Activated B cell treated with CpG ODN at 0.5 μM for 24 hours (primary cell): ENCODE measurements at places on chromosomes 4 and X. TPM values are rescaled to one million over a fixed set of nuclear protein-coding genes. Genes with fewer than 3 reads are reported as not detected.

The EPGN gene
- total RNA-seq, result not detected in 2 replicates

- no peak overlapping the region for H3K27ac ChIP-seq
- H3K4me1 ChIP-seq, result no peaks in the 10 kb centered on the region
- no peaks in the 10 kb centered on the region for H3K27me3 ChIP-seq
- DNase-seq, result no peak
- no peaks in the 10 kb centered on the region for H3K36me3 ChIP-seq
Observed at GRCh38 chr4:178255172-178255571, 812.9 kb upstream of the AGA start.

GRCh38 chr4:78640714-78641113 is 89.1 kb downstream of the ANXA3 start:
- H3K27me3 ChIP-seq, result no peaks in the 10 kb centered on the region
- H3K4me3 ChIP-seq, result no peak overlapping the region
- H3K36me3 ChIP-seq, result no peaks in the 10 kb centered on the region
- peaks cover 76% of the 10 kb centered on the region for H3K4me1 ChIP-seq
- DNase-seq, result no peak

- no peak overlapping the region for H3K4me3 ChIP-seq
- no peak overlapping the region for H3K27ac ChIP-seq
- H3K36me3 ChIP-seq, result no peaks in the 10 kb centered on the region
- no peaks in the 10 kb centered on the region for H3K4me1 ChIP-seq
- no peaks in the 10 kb centered on the region for H3K27me3 ChIP-seq
Observed at GRCh38 chr4:137768196-137768595, 235.9 kb upstream of the PCDH18 start.

GRCh38 chrX:12951595-12951975 is 23.3 kb upstream of the TMSB4X start:
- H3K4me3 ChIP-seq, result peak overlapping the region; percentile 80
- no peaks in the 10 kb centered on the region for H3K36me3 ChIP-seq
- H3K4me1 ChIP-seq, result peaks cover 92% of the 10 kb centered on the region
